ENCODE measurements at places on chromosomes 3 and 15.

DNA sequence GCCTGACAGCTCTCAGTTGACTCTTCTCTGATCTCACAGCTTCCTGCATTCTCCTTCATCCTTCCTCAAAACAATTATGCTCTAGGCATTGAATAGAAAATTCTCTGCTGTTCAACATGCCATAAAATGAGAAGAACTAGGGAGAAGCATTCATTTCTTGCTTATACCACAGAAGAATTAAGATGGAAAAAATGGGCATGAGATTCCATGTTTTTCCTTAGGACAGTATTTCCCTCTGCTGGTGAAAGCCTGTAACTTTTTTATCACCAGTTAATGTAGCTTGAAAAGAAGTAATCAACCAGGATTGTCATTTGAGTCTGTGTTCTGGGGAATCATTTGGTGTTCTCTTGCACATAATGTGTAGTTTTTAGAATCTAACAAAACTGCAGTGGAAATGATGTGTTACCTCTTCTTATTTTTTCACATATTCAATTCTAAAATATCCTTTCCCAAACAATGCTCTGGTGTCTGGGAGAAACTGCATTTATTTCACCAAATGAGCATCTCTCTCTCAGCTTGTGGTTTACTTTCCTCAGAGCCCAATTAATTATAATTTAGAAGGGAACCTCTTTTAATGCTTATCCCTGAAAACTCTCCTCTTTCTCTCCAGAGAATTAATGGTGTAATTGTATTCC, 92.8 kb upstream of the DCBLD2 start:
- no peak for DNase-seq

GRCh38 chr15:84715441-84716035, 401 bp downstream of the SEC11A start:
- no peak for DNase-seq

DNA sequence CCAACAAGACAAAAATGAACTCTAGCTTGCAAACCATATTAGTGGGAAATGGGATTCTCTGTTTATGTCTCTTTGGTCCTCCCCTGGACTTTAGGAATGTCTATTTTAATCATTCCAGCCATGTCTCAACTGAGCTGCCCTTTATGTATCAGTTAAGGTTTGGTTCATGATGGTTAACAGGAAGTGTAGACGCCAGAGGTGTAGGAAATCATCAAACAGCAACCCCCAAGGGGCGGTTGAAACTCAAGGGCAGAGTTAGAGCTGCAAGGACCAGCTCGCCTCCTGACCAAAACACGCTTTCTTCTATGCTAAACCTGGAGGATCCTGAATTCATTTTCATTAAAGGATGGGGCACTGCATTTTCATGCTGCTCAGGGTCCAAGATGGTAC, 53.7 kb upstream of the HEG1 start:
- DNase-seq, result no peak

DNA sequence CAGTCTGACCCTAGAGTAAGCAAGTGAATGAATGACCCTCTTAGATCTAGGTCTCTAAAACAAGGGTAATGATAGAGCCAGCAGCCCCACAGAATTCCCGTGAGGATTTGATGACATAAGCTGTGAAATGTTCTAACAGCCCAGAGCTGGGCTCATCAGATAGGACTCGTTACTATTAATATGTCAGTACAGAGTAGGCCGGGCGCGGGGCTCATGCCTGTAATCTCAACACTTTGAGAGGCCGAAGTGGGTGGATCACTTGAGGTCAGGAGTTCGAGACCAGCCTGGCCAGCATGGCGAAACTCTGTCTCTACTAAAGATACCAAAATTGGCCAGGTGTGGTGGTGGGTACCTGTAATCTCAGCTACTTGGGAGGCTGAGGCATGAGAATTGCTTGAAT, 190.3 kb downstream of the FEZF2 start:
- no peak for DNase-seq

DNA sequence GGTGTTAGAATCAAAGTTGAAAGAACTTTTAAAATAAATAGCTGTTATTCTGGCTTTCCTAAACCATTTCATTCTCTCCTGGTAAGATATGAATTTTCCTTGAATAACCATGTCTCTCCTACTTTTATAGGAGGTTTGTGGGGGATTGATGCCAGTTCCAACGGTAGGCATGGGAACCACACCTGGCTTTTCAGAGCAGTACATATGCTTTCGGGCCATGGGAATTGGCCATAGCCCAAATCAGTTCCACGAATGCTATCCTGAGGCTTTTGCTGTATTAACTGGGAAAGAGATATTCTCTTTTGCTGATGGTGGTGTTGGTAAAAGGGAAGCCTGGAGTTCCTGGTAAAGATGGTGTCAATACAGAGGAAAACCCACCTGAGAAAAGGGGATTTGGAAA, 396.2 kb upstream of the ZNF385D start:
- DNase-seq, result no peak

Data from vagina (tissue), 2 donors.